ENCODE measurements at places on chromosomes 1 and 21.

GRCh38 chr21:33128538-33128937 is 58.6 kb downstream of the OLIG1 start:
- DNase-seq, result no peak

DNA sequence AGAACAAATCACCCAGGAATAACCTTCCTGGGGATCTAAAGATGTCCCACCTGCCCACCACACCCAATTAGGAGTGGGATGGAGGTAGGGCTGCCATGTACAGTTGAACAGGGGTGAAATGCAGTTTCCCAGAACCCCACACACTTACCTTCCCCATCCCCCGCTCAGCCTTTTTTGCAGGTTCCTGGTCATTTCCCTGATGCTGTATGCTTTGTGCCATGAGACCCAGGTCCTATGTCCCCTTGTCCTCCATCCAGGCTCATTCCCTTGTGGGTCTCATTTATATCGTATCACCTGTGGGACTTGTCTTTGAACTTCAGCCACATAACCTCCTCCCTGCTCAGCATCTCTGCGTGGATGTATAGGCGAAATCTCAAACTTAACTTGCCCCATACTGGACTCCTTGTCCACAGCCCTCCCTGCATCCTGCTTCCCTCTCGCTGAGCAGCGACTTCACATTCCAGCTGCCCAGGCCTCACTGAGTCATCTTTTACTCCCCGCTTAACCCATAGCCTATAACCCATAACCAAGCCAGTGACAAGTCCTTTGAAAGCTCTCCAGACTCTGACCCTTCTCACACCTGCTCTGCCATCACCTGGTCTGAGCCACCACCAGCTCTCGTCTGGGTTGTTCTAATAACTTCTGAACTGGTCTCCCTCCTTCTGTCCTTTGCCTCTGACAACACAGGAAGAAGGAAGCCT is 4.7 kb downstream of the LDLRAD2 start:
- no peak for DNase-seq

DNA sequence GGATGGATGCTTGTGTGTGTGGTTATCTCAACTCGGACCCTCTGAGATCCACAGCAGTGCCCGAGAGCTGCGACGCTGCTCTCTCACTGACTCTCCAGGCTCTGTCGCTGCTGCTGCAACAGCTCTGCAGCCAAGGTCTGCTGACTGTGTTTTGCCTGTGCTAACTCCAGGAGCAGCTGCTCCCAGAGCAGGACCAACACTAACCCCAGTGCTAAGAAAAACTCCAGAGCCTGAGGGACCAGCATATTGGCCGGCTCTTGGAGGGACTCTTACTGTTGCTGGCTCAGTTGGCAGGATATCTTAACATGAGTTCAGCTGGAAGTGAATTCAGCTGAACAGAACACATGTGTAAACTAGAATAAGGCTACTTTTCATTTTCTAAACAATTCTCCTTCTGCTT is 4.4 kb downstream of the LCE2C start:
- no peak for DNase-seq

DNA sequence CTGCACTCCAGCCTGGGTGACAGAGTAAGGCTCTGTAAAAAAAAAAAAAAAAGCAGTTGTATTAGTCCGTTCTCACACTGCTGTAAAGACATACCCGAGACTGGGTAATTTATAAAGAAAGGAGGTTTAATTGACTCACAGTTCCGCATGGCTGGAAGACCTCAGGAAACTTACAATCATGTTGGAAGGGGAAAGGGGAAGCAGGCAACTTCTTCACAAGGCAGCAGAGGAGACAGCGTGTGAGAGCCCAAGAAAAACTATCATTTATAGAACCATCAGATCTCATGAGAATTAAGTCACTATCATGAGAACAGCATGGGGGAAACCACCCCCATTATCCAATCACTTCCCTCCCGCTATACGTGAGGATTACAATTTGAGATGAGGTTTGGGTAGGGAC is 151.7 kb upstream of the NR5A2 start:
- no peak for DNase-seq

DNA sequence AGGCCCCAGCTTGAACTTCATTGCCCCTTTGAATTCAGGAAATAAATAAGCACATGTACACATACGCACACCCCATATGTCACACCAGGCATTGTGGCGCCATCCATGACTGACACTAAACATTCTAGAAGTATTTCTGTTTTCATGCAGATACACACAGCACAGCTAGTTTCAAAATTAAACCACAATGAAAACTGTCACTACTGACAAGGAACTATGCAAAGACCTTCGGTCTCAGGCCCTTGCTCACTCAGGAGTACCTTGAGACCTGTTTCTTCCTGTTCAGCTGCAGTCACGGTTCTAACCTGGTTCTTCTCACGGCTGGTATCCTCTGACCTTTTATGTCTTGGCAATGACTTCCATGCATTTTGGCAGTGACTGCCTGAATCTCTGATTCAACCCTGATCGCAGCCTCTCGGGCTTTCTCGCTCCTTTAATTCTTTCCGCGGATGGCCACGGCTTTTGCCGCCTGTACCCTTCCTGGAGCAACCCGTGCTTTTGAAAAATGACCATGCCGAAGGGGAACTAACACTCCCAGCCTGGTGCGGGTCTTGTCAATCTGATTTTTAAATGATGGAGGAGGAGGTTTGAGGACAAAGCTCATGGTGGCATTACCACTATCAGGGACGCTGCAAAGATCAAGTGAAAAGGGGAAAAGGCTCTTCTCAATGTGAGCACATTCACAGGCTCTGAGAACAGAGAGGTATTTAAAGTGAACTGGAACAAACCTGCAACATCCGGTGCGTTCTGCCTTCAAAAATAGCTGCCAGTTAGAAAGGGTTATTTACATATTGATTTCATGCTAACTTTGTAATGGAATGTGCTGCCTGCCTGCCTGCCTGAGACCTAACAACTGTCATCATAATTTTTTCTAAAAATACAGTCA is 384.6 kb downstream of the RRAGC start:
- DNase-seq, result no peak

GRCh38 chr21:31612894-31613785 is 46.4 kb upstream of the SOD1 start:
- no peak for DNase-seq

DNA sequence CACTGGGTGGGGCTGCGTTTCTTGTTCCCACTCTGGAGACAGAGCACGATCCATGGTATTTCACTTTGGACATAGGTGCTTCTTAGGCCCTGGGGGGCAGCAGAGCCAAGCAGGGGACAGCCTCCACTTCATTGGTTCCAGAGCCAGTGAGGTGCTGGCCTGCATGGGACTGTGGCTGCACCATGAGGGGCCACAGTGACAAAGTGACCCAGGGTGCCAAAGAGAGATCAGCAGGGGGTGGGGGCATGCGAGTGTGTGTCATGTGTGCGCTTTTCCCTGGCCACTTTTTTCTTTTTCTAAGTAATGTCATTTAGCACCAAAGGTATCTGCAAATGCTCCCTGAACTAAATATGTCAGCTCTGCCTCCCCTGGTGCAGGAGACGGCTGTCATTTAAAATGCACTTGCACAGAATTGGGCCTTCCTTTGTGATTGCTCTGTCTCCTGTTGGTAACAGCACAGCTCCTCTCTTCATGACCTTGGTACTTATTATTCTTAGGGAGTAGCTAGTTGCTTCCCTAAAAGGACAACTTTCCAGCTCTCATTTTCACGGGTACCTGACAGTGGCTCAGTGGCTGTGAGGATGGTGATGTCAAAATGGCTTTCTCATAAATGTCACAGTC is 75.5 kb upstream of the VAMP3 start:
- DNase-seq, result no peak

DNA sequence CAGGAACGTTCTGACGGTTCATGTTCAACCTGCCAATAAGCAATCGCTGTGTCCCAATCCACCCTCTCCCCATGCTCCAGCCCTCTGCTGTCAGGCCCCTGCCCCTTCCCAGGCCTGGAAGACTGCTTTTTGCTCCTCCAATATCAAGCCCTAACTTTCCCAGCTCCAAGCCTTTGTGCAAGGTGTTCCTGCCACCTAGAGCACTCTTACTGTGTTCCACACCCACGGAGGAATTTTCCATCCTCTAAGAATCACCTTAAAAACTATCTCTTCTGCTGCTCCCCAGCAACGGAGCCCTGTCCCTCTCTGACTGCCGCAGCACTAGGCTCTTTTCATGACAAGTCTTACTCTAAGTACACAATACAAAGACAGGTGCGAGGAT is 657.9 kb downstream of the AJAP1 start:
- DNase-seq, result no peak

DNA sequence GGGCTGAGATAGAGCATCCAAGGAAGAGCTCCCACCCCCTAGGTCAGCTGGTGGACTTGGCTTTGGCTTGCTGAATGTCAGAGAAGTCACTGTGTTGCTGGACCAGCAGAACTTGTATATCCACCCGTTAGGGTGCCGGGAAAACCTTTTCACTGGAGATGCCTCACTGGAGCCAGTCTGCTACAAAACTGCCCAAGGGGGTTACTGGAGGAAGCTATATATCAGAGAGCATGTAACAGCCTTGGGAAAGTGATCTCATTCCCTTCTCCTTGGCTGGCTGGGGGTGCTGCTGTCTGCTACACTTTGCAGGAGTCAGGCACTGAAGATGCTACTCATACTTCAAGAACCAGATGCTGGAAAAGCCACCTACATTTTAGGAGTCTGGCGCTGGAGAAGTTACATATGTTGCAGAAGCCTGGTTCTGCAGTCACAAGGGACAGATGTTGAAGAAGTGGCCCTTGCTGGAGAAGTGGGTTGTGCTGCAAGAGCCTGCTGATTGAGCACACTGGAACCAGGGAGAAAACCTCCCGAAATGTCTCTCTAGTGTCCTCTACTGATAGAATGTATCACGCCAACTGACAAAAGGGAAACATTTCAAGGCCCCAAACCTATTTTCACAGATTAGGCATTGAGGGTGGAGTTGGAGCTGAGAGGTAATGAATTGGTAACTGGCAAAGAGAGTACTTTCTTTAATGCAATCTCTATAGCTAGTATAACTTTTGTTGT is 250.6 kb downstream of the SPATA17 start:
- DNase-seq, result no peak

DNA sequence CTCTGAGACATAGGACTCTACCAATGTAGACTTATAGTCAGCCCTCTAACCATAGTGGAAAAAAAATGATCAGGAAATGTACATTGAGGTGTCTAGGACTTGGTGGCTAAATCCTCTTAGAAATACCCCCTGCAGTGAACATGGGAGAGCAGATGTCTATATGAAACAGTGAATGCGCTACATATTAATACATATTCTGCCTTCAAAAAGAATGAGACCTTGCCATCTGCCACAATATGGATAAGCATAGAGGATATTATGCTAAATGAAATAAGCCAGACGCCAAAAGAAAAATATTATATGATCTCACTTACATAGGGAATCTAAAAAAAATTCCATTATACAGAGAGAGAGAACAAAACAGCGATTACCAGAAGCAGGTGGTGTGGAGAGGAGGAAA is 66.6 kb upstream of the HAO2 start:
- DNase-seq, result no peak

DNA sequence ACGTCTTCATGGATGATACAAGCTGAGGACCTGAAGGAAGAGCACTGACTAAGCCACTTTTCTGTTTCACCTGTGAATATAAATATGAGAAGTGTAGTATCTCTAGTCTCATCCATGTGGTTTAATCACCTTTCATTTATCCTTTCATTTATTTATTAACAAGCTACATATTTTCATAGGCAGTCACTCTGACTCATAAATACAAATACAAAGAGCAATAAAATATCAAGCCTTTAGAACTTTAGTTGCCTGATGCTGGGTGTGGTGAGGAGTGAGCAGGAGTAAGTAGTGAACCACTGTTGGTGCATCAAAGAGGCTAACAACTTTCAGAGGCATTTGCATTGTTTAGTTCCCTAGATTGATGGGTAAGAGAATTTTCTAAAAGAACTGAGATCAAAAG is 269.0 kb upstream of the C1orf87 start:
- DNase-seq, result no peak

GRCh38 chr21:39525129-39525528 is 73.4 kb downstream of the SH3BGR start:
- no peak for DNase-seq

- DNase-seq, result no peak
Measured at GRCh38 chr1:183808296-183809027, 3.5 kb downstream of the RGL1 start.

- no peak for DNase-seq
Measured at GRCh38 chr1:47226839-47227215, 5.2 kb downstream of the TAL1 start.

- no peak for DNase-seq
Measured at GRCh38 chr1:163406772-163407171, 85.0 kb downstream of the NUF2 start.

- no peak for DNase-seq
Measured at GRCh38 chr1:84505493-84506001, 639 bp upstream of the SPATA1 start.

Data from NCI-H1048 (cell line).